ENCODE measurements at places on chromosomes 2 and 18.

DNA sequence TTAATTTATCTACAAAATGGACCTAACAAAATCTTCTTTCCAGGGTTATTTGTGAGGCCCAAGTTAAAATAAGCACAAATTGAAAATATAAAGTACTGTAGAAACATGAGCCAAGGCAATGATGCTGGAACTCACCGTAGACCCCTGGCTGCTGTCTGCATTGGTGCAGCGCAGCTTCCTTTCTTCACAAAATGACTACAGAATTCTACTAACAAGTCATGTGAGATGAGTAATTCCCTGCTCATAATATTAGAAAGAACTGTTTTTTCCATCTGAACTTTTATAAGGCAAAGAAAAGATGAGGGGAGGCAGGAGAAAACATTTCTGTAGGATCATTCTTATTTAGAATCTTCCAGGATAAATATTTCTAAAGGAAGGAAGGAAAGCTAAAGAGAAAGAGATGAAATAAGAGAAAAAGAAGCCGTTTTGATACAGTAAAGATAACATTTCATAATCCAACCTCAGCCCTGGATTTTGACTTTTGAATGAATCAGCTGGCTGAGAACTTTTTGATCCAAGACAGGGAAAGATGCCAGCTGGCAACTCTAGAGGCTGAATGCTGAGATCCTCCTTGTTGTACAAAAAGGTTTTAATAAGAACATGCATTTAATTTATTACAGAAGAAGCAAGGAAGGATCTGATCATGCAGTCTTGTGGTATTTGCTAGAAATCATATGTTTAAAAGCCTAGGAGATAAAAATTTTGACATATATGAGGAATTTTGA lies 183.9 kb upstream of the KLHL14 start:
- DNase-seq: no peak

DNA sequence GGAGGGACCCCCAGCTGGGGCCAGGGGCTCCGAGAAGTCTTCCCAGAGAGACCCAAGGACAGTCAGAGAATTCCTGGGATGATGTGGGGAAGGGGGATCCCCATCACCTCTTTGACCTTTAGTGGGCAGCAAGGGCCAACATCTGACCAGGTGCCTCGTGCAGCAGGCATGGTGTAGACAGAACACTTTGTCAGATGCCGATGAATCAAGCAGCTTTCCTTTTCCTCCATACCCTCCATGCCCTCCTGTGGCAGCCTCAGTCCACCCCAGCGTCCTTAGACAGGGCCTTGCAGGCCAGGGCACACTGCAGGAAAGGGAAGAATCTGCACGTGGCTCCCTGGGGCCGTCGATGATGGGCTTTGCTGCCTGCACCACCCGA lies 26.3 kb downstream of the GPR55 start:
- DNase-seq: no peak

- no peak for DNase-seq
Measured at GRCh38 chr18:21196426-21196825, 45.6 kb upstream of the GREB1L start.

- DNase-seq: no peak
Measured at GRCh38 chr2:225471039-225471438, 71.5 kb downstream of the NYAP2 start.

Data from naive thymus-derived CD8-positive, alpha-beta T cell (primary cell).